NCI-H1417 treated with DMSO at 0.1 percent for 48 hours (cell line): ENCODE measurements at places on chromosomes 1 and 21.

DNA sequence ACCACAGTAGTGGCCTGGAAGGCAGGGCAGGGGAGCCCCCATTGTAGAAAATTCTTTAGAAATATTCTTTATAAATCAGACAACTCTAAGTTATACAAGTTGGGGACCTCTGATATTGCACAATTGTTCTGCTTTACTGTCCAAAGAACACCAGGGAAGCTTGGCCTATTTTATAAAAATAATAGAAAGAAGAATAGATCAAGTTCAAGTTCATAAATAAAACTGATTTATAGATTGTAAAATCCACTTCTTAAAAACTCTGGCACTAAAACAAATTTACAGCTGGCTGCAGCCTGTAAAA lies 55.0 kb upstream of the GALNT2 start:
- no peak for DNase-seq

GRCh38 chr1:20279509-20279908 lies 11.2 kb upstream of the VWA5B1 start:
- no peak for DNase-seq

- DNase-seq: no peak
Observed at GRCh38 chr1:186304982-186305949, 69.8 kb downstream of the TPR start.

- no peak for DNase-seq
Observed at GRCh38 chr21:34936883-34937563, 112.1 kb downstream of the RUNX1 start.

- DNase-seq: no peak
Observed at GRCh38 chr1:96820107-96820506, 98.5 kb downstream of the PTBP2 start.

- no peak for DNase-seq
Observed at GRCh38 chr21:42900446-42900845, 7.3 kb downstream of the NDUFV3 start.

DNA sequence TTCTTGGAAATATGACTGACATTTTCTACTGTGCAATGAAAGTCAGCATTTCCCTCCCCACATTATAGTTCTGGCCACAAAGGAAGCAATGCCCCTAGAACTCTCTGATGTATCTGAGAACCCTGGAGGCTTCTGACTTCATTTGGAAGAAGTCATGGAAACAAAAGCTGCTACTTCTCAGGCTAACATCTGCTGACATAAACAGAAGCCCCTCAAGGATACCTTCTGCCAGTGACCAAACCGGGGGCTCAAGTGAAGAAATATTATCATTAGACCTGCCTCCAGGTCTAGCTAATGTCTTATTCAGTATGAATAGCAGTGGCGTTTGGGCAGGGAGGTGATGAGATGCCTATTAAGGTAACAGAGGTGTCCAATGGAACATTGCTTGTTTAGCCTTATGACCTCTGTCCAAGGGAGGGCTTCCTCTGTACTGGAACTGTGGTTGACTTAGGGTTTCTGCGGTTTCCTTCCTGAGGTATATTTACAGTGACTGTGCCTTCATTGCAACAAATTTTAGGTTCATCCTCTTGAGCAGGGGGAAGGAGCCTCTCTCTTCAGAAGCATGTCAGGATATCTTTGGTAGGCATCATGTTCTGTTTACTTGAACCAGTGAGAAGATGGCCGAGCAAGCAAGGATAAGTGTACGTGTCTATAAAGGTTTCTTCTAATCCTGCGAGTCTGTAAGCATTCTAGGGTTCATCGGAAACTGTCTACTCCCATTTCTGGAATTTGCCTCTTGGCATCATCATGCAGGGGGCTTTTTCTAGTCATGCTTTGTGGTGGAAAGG lies 161.7 kb downstream of the PBX1 start:
- DNase-seq: no peak

DNA sequence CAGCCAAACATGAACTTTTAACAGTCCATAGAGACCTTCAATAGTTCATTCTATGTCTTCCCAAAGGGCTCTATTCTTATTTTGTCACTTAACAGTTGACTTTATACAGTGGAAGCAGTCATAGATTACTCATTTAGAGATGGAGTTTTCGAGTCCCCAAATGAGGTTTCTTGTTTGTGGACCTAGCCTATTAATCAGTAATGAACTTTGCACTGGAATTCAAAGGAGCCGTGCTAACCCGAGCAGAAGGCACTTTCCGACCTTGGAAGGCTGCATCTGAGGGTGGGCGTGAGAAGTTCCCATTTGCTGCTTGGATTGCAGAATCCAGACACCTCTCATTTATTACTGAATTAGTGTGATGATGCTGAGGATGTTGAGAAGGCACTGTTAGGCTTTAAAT lies 46.4 kb downstream of the TTC39A start:
- no peak for DNase-seq

- DNase-seq: no peak
Observed at GRCh38 chr1:43469932-43470331, 16.2 kb upstream of the HYI start.

DNA sequence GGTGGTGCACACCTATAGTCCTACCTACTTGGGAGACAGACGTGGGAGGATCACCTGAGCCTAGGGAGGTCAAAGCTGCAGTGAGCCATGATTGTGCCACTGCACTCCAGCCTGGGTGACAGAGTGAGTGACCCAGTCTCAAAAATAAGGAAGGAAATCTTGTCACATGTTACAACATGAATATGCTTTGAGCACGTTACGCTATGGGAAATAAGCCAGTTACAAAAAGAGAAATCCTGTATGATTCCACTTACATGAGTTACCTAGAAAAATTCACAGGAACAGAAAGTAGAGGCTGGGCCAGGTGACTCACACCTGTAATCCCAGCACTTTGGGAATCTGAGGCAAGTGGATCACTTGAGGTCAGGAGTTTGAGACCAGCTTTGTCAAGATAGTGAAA lies 6.7 kb upstream of the PADI6 start:
- no peak for DNase-seq

GRCh38 chr21:14972678-14973077 lies 92.1 kb downstream of the NRIP1 start:
- DNase-seq: no peak

- no peak for DNase-seq
Observed at GRCh38 chr1:72230746-72231145, 51.6 kb downstream of the NEGR1 start.

DNA sequence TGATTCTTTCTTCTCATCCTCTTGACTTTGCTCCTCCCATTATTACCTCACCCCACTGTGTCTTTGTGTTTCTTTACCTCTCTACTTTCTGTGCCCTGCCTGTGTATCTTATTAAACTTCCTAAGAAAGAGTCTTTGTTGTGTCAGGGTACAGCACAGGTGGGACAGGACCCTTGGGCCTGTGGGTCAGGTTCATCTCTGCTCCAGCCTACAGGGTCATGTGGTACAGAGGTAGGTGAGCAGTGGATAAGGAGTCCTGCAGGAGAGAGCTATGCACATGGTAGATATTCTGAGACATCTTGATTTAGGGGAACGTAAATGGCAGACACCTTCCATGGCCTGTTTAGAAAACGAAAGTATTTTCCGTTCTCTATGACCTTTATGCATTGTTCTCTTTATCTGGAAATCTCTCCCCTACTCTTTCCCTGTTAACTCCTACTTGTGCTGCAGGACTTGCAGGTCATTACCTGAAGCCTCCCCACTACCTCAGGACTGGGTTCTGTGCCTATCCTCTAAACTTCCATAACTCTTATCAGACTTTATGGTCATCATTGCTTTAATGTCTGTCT lies 9.9 kb downstream of the GIPC2 start:
- no peak for DNase-seq

- DNase-seq: no peak
Observed at GRCh38 chr21:25107708-25108107, 499.6 kb downstream of the MRPL39 start.

DNA sequence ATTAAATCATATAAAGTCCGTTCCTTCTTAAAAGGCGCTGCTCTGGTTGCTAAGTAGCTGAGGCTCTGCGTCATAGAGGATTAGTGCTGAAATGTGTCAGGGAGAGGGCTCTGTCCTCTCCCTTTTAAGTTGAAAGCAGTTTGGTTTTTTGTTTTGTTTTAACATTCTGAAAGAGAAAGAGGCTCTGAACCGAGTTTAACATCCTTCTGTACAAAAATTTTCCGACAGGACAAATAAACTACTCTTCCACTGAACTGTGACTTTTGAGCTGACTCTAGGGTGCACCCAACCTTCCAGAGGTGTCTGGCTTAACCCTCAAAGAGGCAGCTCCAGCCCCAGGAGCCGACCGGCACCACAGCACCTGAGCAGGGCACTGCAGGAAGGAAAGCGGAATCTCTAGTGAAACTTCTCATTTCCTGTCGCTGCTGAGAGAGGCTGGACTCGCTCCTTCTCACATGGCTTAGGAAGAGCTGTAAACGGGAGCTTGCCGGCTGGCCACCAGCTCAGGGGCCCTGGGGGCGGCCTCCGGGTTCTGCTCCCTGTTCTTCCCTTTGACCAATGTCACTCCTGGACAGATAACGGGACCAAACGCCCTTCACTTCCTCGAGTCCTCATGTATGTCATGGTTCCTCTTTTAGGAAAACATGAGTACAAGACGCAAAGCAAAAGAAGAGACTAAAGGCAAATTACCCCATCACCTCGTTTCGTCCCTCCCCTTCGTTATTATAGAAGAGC lies 1.2 kb downstream of the VAV3 start:
- no peak for DNase-seq

DNA sequence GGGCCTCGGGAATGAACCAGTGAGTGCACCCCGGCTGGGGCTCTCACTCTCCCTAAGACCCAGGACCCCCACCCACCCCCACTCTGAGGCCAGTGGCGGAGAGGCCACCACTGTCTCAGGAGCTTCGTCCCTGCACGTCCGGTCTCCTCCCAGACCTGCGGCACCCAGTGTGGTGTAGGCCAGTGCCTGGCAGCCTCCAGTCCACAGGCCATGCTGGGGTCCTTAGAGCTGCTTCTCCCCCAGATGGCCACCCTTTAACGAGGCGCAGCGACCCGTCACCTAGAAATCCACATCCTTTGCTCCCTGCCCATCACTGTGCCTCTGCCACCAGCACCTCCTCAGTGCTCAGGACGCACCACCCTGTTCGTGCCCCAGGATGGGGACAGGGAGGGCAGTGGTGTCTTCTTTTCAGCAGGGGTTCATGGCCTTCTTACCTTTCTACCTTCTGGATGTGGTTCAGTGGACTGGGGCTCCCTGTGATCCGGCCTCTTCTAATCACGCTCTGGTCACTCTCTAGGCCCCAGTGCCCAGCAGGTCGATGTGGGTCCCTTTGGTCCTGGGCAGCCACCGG lies 131.9 kb upstream of the ARHGEF16 start:
- no peak for DNase-seq

DNA sequence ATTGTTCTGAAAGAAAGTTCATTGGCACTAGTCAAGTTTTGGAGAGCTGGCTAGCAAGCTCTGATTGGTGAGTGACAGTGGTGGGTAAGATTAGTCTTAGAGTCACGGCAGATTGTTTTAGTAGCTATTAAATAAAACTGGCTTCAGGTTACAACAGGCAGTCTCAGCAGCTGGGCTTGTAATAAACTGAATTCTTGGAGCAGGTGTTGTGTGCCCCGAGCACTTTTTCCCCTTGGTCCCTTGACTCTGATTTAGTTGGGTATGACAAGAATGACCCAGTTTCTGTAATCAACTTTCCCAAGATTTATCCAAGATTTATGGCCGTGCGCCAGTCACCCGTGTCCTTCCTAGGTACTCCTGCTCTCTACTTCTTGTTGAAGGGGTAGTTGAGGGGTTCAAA lies 40.2 kb downstream of the TBCE start:
- DNase-seq: no peak

GRCh38 chr21:35222021-35222420 lies 172.9 kb upstream of the RUNX1 start:
- no peak for DNase-seq

DNA sequence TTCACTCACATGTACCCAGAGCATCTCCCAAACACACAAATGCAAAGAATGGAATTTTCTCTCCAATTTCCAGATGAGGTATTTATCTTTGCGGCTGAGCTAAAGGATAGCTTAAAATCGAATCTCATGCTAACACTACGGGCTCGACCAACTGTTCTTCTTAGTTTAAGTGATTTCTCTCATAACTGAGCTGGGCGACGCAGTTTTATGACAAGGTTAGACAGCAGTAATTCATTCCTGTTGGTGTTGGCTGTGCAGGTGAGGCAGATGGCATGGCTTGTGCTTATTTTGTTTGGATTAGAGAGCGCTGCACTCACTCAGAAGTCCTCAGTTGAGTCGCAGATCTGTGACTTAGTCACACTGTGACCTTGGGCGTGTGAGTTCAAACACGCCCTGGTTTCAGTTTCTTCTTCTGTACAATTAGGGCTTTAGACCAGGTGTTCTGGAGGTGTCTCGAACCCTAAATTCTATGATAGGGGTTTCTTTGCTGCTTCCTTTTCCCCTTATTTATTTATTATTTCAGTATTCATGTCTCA lies 41.5 kb upstream of the MRPS6 start:
- DNase-seq: no peak

DNA sequence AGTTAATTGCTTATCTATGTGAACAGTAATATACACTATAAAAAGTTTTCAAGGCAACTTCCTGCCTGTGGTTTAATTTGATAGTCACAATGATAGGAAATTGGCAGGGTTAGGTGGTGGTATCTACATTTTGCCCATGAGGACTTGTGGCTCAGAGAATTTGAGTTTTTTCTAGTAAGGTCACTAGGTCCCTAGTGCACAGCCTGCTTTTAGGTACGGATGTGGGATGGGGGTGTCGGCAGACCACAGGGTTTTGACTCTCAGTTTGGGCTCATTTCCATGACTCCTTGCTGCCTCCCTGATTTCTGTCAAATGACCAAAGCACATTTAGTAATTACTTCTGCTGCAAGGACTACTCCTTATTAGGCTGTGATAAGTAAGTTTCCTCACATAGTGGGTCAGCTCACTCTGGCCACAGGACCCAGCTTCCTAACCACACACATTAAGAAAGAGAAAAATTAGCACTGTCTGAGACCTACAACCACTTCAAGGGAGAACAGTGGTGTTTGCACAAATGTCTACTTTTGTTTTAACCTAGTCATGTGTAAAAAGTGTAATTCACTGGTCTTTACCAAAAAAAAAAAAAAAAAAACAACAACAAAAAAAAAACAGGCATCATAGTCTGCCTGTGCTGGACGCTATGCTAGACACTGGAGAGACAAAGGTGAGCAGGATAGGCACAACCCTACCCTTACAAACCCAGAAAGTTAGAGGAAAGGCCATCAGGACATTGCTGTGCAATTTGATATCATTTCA lies 43.7 kb downstream of the MRPL39 start:
- no peak for DNase-seq

- no peak for DNase-seq
Observed at GRCh38 chr1:8962812-8963530, 17.3 kb downstream of the CA6 start.

- DNase-seq: peak; percentile 17
Observed at GRCh38 chr1:95640746-95641145, 406.7 kb downstream of the RWDD3 start.
